ENCODE measurements at places on chromosomes 1 and 21.

DNA sequence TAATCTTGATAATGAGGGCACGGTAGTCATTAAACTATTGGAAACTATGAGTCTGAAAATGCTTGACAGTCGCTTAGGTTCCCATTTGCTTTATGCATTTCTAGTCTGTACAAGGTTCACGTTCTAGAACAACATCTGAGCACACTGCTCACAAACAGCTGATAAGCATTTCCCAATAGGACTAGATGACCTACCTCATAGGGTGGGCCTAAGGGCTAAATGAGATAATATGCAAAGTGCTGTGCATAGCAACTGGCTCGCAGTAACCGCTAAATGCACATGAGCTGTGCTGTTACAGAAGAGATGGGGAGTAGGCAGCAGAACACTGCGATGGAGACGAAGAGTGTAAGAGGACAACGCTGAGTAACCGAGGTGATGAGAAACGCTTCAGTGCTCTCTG lies 628.0 kb downstream of the SMYD3 start:
- DNase-seq = no peak

DNA sequence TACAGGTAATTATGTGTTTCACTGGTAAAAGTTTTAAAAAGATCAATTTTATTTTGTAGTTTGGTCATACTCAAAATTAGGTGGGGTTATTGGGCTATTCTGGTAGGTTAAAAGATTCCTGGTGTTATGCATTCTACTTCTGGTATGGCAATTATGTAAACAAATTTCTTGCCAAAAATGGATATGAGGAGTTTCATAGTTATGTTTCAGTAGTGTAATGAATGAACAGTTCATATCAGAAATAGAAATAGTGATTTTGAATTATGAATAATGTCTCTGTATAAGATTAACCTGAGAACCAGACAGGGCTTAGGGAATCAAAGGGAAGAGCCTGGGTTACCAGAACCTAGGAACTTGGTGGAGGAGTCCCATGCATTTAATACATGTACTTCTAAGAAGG lies 15.9 kb downstream of the ATF6 start:
- DNase-seq = no peak

DNA sequence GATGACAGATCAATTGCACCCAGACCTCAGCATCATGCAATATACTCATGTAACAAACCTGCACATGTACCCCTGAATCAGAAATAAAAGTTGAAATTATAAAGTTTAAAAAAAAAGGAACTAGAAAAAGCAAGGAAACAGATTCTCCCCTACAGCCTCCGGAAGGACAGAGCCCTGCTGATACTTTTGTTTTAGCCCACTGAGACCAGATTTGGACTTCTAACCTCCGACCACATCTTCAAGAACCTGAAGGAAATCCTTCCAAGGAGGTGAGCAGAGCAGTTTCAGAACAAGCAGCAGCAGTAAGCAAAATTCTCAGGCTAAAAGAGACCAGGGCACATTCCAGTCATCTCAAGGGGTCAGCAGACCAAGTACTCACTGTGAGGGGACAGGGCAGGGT lies 54.5 kb downstream of the TM2D1 start:
- no peak for DNase-seq

DNA sequence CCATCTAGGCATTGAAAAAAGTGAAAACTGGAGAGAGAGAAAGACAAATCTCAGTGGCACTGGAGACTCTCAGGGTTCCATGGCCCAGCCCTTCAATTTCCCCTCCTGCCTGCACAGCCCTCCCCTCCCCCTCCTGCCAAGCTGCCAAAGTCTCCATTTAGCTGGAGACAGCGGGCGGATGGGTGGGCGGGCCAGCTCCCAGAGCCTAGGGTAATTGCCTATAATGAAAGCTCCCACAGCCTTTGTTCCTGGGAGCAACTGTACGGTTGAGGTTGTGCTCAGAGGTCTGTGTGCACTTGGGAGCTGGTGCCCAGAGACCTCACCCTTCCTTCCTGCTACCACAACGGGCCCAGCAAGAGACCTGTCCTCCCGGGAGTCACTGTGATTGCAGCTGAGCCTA lies 89.6 kb downstream of the NAV1 start:
- no peak for DNase-seq

DNA sequence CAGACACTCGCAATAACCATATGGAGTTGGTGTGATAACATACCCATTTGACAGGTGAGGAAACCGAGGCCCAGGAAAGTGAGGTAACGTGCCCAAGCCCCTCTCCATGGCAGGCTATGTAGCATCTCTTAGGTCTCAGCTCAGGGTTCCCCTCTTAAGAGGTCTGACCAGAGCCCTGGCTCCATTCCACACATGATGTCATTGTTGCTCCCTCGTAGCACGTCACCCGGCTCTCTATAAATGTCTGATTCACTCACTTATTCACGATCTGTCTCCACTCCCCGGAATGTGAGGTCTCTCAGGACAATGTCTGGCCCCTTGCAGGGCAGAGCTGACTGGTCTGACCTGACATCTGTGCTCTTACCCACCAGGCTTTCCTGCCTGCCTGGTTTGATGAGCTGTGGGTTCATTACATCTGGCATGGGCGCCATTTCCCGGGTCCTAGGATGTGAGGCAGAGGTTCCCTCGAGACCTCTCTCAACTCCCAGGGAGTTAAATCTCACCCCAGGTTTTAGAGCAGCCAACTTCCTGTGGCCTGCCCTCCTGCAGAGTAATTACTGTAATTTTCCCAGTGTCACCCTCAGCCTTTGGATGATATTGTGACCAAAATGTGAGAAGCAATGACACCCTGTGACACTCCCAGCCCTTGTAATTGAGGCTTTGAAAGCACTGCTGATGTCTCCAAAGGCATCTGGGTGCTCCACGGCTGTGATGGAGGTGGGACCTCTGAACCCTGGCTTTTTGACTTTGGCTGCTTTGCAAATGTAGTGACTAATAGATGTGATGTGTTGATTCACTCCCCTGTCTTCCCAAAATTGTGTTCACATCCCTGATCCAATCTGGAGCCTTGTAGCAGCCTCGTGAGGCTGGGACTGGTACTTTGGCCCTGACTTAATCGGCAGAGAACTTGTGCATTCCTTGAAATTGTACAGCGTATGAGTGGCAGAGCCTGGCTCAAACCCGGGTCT lies 10.6 kb downstream of the ACTL8 start:
- no peak for DNase-seq

GRCh38 chr1:87648323-87649119 lies 319.8 kb downstream of the LMO4 start:
- no peak for DNase-seq

DNA sequence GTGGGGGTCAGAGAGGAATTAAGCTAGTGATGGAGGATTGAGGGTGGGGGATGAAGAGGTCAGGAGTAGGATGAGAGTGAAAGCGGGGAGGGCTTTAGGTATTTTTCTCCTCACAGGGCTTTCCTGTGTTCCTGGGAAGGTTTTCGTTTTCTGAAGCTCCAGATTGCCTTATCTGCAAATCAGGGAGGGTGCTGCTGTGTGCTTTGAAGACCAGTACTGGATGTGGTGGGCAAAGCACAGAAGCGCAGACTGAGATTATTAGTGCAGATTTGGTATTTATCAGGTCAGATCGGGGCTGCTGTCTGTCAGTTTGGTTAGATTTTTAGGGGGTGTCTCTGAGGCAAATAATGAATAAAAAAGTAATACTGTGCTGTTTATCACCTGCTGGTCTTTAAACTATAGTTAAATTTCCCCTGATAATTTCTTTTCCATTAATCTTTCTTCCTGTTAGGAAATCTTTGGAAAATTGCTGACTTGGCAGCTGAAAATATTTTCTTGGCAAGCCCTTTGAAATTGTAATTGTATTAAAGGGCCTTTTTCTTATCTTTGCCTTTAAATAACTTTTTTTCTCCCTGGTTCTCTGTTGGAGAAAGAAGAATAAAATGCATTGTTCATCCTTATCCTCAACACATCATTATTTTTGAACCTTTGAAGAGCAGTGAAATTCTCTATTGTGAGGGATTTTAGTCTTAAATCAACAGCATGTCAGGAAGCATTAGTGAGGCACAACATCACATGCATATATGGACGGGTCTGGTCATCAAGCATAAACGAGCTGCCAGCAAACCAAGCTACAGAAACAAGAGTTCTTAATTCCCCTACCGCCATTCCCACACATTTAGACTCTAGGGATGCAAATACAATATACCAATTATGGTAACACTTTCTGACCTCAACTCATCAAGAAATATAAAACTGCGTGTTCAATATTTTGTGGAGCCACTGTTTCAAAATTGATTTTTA lies 139.6 kb downstream of the S1PR1 start:
- no peak for DNase-seq

DNA sequence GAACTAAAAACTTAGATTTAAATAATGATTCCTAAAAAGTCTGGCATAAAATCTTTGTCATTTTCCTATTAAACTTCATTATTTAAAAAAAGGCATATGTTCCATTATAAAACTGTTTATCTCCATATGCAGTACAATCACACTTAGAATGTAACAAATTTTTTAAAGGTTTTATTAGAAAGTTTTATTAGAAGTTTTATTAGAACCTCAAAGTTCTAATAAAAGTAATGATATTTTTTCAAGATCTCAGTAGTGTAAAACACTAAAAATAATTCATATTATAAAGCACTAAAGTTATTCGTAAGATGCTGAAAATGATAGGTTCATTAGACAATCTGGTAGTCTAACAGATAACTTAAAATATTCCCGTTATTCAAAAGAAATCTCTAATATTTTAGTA lies 43.6 kb downstream of the ACBD6 start:
- DNase-seq = no peak

Measured in pons (tissue), 1 donor.